ENCODE measurements at places on chromosomes 5 and 9.

DNA sequence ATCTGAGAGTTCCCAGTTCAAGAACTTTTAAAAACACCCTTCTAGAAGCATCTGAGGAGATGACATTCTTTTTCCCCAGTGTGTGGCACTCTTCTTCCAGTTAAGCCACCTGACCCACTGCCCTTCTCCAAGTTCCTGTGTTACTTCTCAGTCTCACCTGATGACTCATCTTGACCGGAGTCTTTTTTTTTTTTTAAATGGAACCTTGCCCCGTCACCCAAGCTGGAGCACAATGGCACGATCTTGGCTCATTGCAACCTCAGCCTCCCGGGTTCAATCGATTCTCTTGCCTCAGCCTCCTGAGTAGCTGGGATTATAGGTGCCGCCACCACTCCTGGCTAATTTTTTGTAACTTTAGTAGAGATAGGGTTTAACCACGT, 224.1 kb upstream of the DAB2 start:
- no peaks in the 10 kb centered on the region for H3K36me3 ChIP-seq
- no peaks in the 10 kb centered on the region for H3K4me1 ChIP-seq
- DNase-seq = no peak
- no peak overlapping the region for H3K27ac ChIP-seq
- H3K4me3 ChIP-seq = no peak overlapping the region
- no peaks in the 10 kb centered on the region for H3K27me3 ChIP-seq

- H3K4me3 ChIP-seq = no peak overlapping the region
- H3K27ac ChIP-seq = no peak overlapping the region
- H3K4me1 ChIP-seq = peaks cover 10% of the 10 kb centered on the region
- no peaks in the 10 kb centered on the region for H3K36me3 ChIP-seq
Measured at GRCh38 chr5:172730981-172731679, 39.9 kb downstream of the DUSP1 start.

DNA sequence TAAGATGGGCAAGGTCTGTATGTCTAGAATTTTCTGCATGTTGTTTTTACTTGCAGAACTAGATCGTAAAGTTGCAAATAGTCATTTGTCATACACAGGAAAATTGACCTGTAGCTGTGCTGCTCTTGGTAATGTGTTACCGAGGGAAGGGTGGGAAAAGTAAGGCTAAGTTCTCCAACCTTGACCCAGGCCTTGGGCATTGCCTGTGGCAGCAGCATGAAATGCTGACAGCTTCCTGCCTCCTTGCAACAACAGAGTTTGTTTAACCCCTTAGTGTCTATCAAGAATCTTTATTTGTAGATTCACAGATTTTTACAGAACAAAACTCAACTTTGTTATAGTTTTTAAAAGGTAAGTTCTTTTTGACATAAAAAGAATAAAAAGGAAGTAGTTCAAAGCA, 48.3 kb downstream of the ERCC6L2 start:
- no peaks in the 10 kb centered on the region for H3K27me3 ChIP-seq
- H3K4me3 ChIP-seq = no peak overlapping the region
- peaks cover 98% of the 10 kb centered on the region for H3K36me3 ChIP-seq
- no peak for DNase-seq
- no peaks in the 10 kb centered on the region for H3K4me1 ChIP-seq

DNA sequence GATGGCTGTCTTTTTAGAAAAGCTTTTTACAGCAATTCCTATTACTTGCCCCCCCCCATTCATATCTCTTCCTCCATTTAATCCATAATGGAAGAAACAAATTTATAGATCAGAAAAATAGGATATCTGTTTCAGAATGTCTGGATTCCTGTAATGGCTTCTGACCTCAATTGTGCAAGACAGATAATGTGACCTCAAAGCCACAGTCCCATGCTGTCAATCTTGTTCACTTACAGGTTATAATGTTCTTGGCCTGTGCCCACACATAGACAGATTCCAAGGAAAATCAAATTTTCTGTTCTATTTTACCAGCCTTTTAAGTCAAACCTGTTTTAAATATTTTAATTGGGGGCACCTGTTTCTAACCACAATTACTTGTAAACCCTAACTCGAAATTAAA, 143.4 kb downstream of the ENTREP1 start:
- peaks cover 10% of the 10 kb centered on the region for H3K4me1 ChIP-seq
- H3K4me3 ChIP-seq = no peak overlapping the region
- H3K36me3 ChIP-seq = no peaks in the 10 kb centered on the region
- no peak overlapping the region for H3K27ac ChIP-seq
- DNase-seq = no peak

- no peaks in the 10 kb centered on the region for H3K27me3 ChIP-seq
- DNase-seq = no peak
- H3K4me1 ChIP-seq = no peaks in the 10 kb centered on the region
Measured at GRCh38 chr5:24368115-24368514, 276.7 kb downstream of the CDH10 start.

- no peak overlapping the region for H3K27ac ChIP-seq
- no peaks in the 10 kb centered on the region for H3K4me1 ChIP-seq
- no peak overlapping the region for H3K4me3 ChIP-seq
- peaks cover 8% of the 10 kb centered on the region for H3K27me3 ChIP-seq
- DNase-seq = no peak
- H3K36me3 ChIP-seq = no peaks in the 10 kb centered on the region
Measured at GRCh38 chr5:43006424-43007202, 33.5 kb downstream of the ANXA2R start.

GRCh38 chr9:93830012-93830596, 125.1 kb downstream of the BARX1 start:
- no peaks in the 10 kb centered on the region for H3K36me3 ChIP-seq
- H3K4me1 ChIP-seq = peaks cover 9% of the 10 kb centered on the region
- DNase-seq = no peak
- H3K27ac ChIP-seq = no peak overlapping the region

DNA sequence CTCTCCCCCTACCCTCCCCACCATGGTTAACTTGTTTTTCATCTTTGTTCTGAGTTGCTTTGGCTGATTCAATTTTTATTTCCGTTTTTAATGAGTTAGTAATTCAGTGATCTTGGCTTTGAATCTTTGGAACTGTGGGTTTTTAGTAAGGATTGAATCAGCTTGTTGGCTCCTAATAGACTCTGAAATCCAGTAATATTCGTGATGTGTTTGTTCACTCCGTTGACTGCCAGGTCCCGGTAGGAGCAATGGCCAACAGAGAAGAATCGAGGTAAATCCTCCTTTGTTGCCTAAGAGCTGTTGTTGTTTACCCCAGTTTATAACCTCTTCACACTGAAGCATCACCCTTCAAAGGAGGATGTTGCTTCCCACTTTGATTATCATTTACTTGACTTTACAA, 92.7 kb downstream of the PCSK1 start:
- peaks cover 1% of the 10 kb centered on the region for H3K4me1 ChIP-seq
- H3K4me3 ChIP-seq = no peak overlapping the region
- no peak overlapping the region for H3K27ac ChIP-seq
- no peaks in the 10 kb centered on the region for H3K36me3 ChIP-seq
- DNase-seq = no peak
- H3K27me3 ChIP-seq = no peaks in the 10 kb centered on the region

DNA sequence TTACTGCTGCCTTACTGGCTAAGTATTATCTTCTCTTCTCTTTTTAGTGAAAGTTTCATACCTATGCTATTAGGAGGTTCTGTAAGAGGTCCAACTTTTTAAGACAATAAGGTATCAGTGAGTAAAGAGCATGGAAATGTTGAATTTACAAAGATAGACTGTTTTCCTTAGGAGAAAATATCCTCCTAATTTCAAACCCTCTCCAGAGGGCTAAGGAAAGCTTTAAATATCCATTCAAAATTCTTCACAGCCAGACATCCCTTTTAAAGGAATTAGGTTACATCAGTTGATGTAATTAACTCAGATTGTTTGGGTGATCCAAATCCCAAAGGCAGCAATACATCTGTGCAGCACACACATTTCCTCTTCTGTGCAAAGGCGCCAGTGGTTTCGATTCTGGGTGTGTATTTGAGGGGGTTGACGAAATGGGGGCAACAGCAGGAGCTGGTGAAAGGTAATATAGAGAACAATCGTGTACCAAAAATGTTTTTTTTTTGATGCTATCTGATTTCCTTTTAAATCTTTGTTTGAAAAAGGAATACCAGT, 273.8 kb upstream of the RPS23 start:
- no peak overlapping the region for H3K4me3 ChIP-seq
- H3K27me3 ChIP-seq = no peaks in the 10 kb centered on the region
- DNase-seq = no peak
- no peak overlapping the region for H3K27ac ChIP-seq
- no peaks in the 10 kb centered on the region for H3K4me1 ChIP-seq

GRCh38 chr5:153558957-153559356, 68.5 kb downstream of the GRIA1 start:
- no peak for DNase-seq
- no peak overlapping the region for H3K4me3 ChIP-seq
- no peaks in the 10 kb centered on the region for H3K36me3 ChIP-seq

DNA sequence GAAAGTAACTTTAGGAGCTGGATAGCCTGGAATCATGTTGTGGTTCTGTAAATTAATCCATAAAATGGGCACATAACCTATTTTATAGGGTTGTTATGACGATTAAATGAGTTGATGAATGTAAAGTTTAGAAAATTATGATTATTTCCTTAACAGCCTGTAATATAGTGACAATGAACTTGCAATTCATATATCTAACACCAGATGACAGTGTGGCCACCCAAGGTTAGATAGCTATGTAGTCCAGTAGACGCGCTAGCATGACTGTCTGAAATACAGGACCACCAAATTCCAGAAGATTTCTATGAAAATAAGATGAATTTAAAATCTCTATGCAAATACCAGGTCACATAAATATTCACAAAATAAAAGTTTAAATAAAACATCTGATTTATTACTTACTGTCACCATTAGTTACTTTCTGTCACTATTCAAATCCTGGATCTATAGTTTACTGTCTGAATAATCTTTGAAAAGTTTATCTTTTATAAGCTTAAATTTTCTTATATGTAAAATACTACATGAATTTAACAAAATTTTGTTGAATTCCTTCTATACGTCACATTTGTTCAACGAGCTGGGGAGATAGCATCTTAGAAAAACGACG, 26.1 kb upstream of the MACIR start:
- no peaks in the 10 kb centered on the region for H3K27me3 ChIP-seq
- no peak overlapping the region for H3K27ac ChIP-seq
- no peak overlapping the region for H3K4me3 ChIP-seq
- DNase-seq = no peak

GRCh38 chr5:170731052-170731451, 52.5 kb upstream of the GABRP start:
- no peaks in the 10 kb centered on the region for H3K4me1 ChIP-seq
- no peak overlapping the region for H3K4me3 ChIP-seq
- H3K27me3 ChIP-seq = peaks cover 2% of the 10 kb centered on the region
- no peaks in the 10 kb centered on the region for H3K36me3 ChIP-seq
- no peak for DNase-seq

- no peak overlapping the region for H3K27ac ChIP-seq
- no peak overlapping the region for H3K4me3 ChIP-seq
- no peak for DNase-seq
- H3K36me3 ChIP-seq = no peaks in the 10 kb centered on the region
- no peaks in the 10 kb centered on the region for H3K4me1 ChIP-seq
Measured at GRCh38 chr9:130431536-130432303, 13.0 kb upstream of the ASS1 start.

DNA sequence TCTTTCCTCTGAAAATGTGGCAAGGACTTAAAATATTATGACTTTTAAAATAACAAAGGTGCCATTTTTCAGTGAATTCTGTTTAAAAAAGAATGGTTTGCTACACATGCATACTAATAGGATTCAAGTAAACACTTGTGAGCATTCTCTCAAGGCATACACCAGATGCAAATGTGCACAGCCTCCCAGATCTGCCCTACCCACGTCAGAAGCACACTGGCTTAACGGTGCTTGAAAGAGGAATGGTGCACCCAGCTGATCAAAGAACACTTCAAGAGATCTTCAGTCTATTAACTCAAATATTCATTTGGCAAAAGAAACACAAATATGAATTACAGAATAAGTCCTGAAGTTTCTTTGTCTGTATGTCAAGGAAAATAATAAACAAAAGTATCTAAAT, 15.8 kb downstream of the GABRB2 start:
- H3K4me3 ChIP-seq = no peak overlapping the region
- no peaks in the 10 kb centered on the region for H3K36me3 ChIP-seq
- H3K27ac ChIP-seq = no peak overlapping the region
- no peaks in the 10 kb centered on the region for H3K27me3 ChIP-seq

DNA sequence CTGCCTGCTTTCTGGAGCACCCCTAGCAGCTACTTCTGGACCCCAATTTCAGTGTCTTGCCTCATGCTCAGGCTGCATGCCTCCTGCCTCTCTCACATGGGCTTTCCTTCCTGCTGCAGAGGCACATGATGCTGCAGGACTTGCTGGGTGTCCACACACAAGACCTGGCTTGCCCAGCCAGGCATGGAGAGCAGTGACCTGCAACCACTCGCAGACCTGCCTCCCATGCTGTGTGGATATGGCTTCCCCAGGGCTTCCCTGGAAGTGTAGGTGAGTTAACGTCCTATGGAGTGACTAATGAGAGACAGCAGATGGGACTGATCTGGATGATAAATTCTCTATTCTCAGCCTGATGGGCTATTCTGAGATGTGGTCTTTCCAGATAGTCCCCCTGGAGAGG, 53.2 kb upstream of the SMIM32 start:
- no peaks in the 10 kb centered on the region for H3K36me3 ChIP-seq
- no peak for DNase-seq
- H3K27ac ChIP-seq = no peak overlapping the region
- no peak overlapping the region for H3K4me3 ChIP-seq
- no peaks in the 10 kb centered on the region for H3K4me1 ChIP-seq
- H3K27me3 ChIP-seq = no peaks in the 10 kb centered on the region

DNA sequence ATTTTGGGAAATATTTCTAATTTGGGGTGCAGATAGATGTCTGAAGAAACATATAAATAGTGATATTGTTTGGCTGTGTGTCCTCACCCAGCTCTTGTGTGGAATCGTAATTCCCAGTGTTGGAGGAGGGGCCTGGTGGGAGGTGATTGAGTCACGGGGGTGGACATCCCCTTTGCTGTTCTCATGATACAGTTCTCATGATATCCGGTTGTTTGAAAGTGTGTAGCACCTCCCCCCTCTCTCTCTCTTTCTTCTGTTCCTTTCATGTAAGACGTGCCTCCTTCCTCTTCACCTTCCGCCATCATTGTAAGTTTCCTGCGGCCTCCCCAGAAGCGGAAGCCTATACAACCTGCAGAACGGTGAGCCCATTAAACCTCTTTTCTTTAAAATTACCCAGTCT, 11.4 kb upstream of the ADAMTS16 start:
- H3K36me3 ChIP-seq = no peaks in the 10 kb centered on the region
- no peak for DNase-seq
- no peak overlapping the region for H3K27ac ChIP-seq
- no peaks in the 10 kb centered on the region for H3K27me3 ChIP-seq
- H3K4me1 ChIP-seq = no peaks in the 10 kb centered on the region
